ENCODE measurements at places on chromosomes 3 and 15.

- no peak for DNase-seq
Measured at GRCh38 chr3:18349197-18349798, 75.8 kb downstream of the SATB1 start.

DNA sequence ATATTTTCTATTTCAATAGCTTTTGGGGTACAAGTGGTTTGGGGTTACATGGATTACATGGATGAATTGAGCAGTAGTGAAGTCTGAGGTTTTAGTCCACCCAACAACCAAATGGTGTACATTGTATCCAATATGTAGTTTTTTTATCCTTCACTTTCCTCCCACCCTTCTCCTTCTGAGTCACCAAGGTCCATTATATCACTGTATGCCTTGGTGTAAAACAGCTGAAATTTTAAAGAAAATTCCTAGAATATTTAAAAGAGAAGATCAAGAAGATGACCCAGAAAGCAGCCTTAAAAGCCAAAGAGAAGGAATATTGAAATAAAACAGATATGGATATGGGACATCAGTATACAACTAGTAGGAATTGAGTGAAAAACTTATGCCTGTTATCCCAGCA lies 204.2 kb upstream of the COL8A1 start:
- no peak for DNase-seq

GRCh38 chr3:125359700-125360099 lies 15.4 kb downstream of the ZNF148 start:
- DNase-seq = no peak

DNA sequence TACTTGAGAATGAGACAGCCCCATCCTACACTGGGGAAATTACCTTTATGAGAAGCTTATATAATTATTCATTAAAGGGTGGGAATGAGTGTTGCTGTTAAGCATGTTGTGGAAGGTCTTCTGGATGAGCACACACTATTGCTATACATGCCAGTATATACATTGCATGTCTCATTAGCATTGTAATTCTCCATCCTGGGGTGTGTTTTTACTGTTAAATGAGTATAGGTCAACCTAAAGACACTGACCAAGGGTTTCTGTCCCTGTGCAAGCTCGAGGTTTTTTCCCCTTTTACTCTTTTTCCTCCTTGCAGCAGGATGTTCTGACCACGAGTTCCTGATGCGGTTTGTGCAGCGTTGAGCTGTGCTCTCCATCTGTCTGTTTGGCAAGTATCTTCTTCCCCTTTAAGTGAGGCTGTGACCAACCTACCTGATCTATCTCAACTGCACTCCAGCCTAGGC lies 7.2 kb upstream of the IVD start:
- DNase-seq = no peak

DNA sequence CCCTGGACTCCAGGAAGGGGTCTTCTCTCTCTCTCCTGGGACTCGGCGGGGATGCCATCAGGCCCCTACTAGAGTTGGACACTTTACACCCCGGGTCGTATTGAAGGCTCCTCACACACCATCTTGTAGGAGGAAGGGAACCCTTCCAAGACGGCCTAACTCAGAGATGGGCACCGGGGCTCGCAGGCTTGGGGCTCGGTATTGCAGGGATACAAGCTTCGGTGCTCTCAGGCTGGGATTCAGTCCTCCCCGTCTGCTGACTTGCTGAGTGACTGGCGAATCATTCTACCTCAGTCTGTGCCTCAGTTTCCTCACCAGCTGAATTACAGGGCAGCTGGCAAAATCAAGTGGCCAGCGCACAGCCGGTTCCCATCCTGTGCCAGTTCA lies 419 bp upstream of the CALML4 start:
- DNase-seq = no peak

- no peak for DNase-seq
Measured at GRCh38 chr3:58507356-58508078, 15.6 kb downstream of the KCTD6 start.

- peak; percentile 51 for DNase-seq
Measured at GRCh38 chr3:11641683-11642430, 1.9 kb downstream of the VGLL4 start.

- DNase-seq = no peak
Measured at GRCh38 chr3:186308549-186308948, 53.5 kb downstream of the DGKG start.

GRCh38 chr3:97138914-97139541 lies 324.6 kb downstream of the EPHA6 start:
- no peak for DNase-seq

DNA sequence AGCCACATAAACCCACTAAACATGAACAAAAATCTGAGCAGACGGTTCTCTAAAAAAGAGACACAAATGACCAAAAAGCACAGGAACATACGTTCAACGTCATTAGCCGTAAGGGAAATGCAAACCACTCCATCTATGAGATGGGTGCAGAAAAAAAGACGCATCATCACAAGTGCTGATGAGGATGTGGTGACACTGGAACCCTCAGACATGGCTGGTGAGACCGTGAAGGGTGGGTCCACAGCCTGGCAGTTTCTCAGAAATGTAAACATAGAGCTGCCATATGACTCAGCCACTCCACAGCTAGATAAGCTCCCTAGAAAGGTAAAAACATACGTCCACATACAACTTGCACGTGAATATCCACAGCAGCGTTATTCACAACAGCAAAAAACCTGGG lies 23.3 kb downstream of the PCSK6 start:
- DNase-seq = no peak

DNA sequence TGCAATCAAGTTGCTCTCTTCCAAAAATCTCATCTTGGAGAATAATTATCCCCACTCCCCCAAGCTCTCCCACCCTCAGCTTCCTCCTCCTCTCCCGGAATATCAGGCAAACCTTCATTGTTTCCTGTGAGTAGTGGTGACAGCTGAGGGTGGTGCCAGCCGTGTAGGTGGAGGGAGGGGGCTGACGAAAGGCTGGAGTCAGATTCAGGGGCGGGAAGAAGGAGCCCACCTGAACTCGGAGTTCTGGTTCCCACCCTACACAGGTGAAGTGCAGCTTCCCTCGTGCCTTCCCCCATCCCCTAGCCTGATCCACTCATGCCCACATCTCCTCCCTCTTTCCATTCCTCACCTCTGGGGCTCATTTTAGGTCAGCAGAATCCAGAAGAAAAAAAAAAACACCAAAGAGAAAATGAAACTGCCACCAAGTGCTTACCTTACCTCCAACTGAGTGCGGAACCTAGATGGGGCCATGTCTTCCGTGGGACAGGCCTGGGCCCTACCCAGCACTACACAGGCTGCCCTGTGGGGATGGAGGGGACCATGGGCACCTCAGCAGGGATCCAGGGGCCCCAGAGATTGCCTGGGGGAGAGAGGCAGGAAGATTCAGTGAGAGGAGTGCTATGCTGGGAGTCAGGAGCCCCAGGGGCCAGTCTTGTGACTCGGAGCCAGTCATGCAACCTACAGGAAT lies 81.3 kb downstream of the ADCY5 start:
- DNase-seq = no peak

GRCh38 chr15:64774037-64774628 lies 1.3 kb downstream of the RBPMS2 start:
- DNase-seq = no peak

DNA sequence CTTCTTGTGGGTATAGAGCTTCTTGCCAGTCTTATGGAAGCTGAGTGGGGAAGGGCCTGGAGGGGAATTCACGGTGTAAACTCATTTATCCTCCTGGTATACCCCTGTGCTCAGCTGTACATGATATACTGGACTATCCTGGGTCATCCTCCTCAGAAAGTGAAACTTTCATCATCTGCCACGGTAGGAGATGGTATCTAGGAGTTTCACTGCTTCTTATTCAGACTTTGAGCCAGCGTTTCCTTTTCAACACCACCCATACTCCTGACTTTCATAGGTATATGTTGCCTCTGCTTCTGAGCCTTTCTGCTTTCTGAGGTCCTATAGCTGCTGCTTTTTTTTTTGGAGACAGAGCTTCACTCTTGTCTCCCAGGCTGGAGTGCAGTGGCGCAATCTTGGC lies 15.6 kb downstream of the SENP5 start:
- no peak for DNase-seq

- DNase-seq = no peak
Measured at GRCh38 chr3:7484636-7485035, 623.7 kb downstream of the GRM7 start.

- DNase-seq = no peak
Measured at GRCh38 chr3:172044833-172045585, 5.6 kb downstream of the FNDC3B start.

DNA sequence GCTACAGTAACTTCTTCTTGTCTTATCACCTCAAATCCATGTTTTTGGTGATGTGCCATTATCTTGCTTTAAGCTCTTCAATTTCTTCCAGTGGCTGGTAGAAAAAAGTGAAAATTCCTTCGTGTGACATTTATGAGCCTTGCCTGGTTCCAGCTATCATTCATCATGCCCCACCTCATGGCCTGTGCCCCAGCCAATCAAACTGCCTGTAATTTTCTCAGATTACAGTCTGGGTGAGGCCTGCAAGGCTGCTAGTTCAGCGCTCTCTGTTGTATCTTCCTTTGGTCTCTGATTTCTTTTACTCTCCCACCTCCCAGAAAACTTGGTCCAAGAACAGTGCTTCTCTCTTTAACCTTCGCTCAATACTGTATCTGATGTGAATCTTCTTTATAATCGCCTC lies 249.3 kb upstream of the ZNF717 start:
- DNase-seq = no peak

GRCh38 chr3:53072653-53073552 lies 27.0 kb upstream of the SFMBT1 start:
- peak; percentile 84 for DNase-seq

DNA sequence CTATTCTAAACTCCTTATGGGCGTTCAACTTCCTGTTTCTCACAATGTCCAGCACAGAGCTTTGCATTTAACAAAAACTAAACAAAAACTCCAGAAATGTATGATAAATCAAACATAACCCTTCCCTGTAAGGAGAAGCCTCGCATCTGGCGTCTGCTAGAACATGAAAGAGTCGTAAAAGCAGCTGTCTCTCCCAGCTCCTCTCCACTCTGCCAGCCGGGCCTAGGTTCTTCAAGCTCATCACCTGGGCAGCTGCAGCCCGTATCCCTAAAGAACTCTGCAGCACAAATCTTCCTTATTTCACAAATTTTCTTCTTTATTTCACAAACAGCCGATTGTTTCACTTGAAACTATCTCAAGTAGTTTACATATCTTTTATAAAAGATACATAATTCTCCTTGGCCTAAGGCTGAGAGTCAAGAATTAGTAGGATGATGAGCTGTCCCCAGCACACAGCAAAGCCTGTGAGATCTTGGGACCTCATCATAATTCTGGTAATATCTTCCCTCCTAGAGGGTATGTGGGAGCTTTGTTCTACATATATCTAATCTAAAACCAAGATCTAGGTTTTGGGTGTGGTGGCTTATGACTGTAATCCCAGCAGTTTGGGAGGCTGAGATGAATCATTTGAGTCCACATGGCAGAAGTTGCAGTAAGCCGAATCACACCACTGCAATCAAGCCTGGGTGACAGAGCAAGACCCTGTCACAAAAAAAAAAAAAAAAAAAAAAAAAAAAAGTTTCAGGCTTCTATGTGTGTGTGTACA lies 35.3 kb downstream of the ANXA2 start:
- DNase-seq = no peak

DNA sequence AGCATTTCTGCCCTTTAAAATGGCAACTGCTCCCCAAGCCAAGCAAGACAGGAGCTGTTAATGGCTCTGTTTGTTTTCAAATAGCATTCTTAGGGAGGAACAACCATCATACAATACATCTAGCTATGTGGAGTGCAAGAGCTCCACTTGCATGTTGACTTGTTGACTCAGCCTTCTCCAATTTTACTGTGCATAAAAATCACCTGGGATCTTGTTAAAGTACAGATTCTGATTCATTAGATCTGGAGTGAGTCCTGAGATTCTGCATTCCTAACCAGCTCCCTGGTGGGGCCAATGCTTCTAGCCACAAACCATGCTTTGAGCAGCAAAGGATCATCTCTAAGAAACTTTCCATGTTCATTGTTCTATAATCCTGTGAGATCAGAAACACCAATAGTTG lies 171.4 kb downstream of the THRB start:
- no peak for DNase-seq

DNA sequence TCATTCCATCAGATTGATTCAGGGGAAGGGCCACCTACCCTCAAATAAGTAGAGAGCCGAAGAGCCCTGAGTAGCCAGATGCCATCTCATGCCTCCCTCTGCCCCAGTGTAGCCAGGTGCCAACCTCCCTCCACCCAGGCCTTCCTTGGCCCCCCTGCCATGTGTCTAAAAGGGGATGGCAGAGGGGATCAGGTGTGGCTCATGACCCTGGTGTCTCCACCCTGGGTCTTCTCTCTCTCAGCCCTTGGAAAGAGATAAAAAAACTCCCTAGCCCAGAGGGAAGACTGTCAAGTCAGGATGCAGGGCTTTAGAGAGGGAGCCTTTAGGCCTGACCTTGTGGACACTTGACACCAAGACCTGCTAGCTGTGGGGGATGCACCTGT lies 5.2 kb downstream of the GRM2 start:
- no peak for DNase-seq

DNA sequence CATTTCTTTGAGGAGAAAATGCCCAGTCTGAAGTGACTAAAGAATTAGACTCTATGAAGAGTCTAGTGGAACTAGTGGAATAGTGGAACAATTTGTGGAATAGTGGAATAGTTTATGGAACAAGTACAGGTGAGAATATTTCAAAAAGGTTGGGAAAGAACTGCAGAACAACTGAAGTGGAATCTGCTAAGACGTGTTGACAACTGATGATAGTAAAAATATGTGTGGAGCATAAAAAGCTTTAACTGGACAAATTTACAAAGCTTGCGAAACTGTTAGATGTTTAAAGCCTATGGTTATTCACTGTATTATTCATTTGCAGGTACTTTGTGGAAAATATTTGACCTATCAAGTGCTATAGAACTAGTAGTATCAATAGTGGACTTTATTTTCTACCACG lies 164.5 kb downstream of the ADAMTS9 start:
- DNase-seq = no peak

DNA sequence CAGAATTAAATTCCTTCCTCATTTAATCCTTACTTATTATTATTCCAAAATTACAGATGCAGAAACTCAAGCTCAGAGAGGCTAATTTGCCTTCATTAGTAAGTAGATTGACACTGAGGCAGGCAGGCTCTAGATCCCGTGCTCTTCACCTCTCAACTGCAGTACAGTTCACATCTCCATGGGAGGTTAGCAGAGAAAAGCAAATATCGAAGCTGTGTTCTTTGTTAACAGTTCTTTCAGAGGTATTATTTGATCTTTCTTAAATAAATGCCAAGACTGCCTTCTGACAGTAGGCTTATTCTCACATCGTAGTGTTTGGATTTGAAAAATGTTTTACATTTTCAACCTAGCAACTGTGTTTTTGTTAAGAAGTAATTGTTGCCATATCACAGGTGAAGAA lies 15.9 kb upstream of the FAH start:
- no peak for DNase-seq

- DNase-seq = no peak
Measured at GRCh38 chr3:132803889-132804288, 81.7 kb upstream of the NPHP3 start.

GRCh38 chr3:146803745-146804144 lies 198.6 kb upstream of the PLSCR5 start:
- DNase-seq = no peak

DNA sequence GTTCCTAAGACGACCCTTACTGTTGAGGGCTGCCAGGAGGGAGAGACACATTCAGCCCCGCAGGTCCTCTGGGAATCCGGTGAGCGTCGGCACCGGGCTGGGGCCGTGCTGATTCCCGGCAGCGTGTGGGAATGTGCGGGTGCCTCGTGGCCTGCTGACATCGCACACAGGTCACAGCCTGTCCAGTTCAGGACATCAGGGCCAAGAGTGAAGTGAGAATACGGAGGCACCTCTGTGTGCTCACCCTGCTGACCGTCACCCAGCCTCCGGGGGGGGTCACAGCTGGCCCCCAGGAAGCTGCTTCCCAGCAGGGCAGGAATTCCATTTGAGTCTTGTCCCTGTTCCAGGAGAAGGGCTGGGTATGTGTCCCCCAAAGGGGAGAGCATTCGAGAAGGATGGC lies 53.6 kb downstream of the PGPEP1L start:
- DNase-seq = no peak
